ENCODE measurements at places on chromosomes 16 and 17. TPM values are rescaled to one million over a fixed set of nuclear protein-coding genes. Genes with fewer than 3 reads are reported as not detected.

DNA sequence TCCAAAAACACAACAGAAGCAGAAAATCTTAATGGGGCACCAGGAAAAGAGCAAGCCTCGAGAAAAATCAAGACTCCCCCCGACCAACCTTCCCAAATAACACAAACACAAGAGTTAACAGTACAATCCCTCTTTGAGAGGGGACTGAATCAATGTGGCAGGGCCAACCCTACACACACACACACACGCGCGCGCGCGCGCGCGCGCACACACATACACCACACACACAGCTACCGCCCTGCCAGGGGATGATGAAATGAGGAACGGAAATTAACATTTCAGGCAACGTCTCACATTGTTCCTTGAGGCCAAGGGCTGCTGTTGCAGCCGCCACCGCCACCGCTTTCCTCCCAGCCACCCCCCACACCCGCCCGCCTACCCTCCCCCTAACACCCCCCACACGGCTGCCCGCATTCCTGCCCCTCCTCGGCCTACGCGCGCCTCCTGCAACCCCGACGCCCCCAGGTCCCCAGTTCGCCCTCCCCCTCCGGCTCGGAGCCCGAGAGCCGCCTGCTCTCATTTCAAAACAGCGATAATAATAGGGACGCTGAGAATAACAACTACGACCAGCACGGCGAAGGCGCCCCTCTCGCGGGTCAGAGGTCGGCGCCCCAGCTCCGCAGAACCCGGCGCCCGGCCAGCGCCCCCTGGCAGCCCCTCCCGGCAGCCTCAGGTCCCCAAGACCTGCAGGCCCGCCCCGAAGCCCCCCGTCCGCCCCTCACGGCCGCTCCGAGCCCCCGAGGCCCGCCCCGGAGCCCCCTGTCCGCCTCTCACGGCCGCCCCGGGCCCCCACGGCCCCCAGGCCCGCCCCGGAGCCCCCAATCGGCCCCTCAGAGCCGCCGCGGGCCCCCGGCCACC lies 1.1 kb downstream of the ANKRD11 start:
- DNase-seq: peak; percentile 68

DNA sequence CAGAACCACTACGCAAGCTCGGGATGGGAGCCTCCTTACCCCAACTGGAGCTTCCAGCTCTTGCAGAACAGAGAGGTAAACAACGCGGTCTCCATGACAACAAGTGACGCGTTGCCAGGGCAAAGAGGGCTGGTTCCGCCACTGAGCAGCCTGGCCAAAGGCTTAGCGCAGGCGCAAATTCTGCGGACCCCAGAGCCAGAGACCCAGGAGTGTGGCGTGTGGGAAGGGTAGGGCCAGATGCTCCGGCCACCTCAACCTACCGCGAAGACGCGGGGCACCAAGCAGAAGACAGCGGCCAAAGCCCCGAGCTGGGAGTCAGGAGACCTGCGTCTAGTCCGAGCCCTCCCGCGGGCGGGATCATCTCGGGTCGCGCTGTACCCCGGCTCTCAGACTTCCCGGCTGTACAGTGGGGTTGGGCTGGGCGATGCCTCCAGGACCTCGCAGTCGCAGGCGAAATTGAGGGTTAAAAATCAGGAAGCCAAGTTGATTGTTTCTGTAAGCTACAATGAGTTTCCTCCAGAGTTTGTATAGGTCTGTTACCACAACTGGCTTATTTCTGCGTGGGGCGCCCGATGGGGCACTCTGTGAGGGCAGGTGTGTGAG lies at the start of gene TEKT1:
TSS of gene TEKT1 (minus strand) at position 69 of the 603 bp plus-strand sequence. CDS start 1,353 bp downstream, outside the sequence.
- DNase-seq: peak; percentile 8

DNA sequence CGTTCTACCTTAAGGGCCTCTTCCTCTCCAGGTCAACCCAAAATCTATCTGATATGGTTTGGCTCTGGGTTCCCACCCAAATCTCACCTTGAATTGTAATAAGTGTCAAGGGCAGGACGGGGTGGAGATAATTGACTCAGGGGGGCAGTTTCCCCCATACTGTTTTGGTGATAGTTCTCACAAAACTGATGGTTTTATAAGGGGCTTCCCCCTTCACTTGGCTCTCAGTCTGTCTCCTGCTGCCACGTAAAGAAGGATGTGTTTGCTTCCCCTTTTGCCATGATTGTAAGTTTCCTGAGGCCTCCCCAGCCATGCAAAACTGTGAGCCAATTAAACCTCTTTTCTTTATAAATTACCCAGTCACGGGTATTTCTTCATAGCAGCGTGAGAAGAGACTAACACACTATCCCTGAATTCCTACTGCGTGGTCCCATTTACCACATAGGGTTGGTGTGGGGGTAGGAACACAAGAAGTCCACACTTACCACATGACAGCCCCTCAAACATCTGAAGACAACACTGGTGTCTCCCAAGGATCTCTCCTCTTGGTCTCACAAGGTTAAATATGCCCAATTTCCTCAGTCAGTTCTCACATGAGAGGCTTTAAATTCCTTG lies 8.2 kb downstream of the COTL1 start:
- DNase-seq: no peak

DNA sequence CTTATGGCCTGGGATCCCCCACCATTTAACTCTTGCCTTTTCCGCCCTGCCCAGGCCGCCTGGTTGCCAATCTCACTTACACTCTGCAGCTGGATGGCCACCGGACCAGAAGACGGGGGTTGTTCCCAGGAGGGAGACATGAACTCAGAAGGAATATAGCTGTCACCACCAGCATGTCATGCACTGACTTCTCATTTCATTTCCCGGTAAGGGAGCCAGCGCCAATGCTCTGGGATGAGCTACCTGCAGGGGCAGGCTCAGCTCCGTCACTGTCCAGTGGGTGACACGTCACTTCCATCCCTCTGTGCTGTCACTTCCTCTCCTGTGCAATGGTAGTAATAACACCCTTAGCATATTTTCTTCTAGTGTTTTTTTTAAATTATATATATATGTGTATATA lies 26.7 kb downstream of the ITGAL start:
- peak; percentile 55 for DNase-seq

DNA sequence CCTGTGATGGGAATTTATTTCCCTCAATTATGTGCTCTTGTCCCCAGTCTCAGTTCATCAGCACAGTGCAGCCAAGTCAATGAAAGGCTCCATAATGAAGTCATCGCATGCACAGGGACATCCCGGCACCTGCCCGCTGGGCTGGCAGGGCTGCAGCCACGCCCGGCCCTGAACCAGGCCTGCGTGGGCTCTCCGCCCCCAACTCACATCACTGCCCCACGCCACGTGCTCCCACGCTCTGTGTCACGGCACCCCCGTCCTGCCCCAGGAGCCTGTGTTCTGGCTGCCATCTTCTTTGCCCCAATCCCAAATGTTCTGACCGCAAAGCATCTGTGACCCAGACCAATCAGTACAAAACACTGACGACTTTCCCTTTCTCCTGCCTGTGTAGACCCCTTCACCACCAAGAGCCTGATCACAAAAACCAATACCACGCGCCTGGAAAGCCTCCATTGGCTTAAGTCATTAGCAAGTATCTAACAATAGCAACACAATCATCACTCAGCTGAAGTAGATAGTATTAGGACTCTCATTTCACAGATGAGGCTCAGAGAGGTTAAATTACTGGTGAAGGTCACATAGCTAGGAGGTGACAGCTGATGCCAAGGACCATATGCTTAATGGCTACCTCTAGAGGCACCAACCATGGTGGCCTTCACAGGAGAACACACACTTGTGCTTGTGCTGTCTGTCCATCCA lies 202.5 kb downstream of the ZFHX3 start:
- DNase-seq: no peak

- peak; percentile 29 for DNase-seq
Measured at GRCh38 chr17:45677770-45678169, 106.3 kb upstream of the CRHR1 start.

DNA sequence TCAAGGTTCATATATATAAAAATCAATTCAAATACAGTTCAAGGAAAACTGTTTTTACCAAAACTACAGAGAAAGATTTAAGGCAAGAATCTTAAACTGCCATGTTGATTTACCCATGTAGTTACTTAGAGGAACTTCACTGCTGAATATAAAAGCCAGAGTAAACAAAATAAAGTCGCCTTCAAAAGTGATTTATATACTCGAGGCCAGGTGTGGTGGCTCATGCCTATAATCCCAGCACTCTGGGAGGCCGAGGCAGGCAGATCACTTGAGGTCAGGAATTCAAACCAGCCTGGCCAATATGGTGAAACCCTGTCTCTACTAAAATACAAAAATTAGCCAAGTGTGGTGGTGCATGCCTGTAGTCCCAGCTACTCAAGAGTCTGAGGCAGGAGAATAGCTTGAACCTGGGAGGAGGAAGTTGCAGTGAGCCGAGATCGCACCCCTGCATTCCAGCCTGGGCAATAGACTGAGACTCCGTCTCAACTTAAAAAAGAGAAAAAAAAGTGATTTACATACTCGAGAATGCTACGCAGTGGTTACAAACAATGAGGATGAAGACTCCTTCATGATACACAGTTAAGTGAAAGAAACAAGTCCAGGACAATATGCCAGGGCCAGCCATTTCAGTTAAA lies 54.1 kb upstream of the CNEP1R1 start:
- DNase-seq: no peak

DNA sequence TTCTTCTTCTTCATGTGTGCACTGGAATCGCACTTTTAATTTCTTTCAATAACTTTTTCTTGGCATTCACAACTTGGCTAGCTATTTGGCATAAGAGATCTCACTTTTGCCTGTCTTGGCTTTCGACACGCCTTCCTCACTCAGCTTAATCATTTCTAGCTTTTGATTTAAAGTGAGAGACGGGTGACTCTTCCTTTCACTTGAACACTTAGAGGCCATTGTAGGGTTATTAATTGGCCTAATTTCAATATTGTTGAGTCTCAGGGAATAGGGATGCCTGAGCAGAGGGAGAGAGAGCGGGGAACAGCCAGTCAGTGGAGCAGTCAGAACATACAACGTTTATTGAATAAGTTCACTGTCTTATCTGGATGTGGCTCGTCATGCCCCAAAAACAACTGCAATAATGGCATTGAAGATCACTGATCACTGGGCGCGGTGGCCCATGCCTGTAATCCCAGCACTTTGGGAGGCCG lies 200.3 kb downstream of the SEC14L1 start:
- DNase-seq: no peak

DNA sequence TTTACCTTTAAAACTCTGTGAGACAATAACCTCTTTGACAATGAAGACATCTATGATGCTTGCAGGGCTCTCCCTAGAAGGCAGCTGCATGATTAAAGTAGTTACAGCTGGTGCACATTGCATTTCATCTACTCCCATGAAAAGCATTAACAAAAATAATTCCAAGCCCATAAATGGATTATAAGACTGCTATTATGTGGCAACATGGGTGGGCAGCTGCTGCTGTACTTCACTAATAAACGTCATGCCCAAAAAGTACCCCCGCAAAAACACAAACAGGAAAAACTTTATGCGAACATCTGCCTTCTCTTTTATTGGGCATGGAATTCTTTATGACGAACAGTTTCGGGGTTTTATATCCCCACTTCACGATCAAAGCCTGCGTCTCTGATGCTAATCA lies 224.9 kb downstream of the CA10 start:
- no peak for DNase-seq

- no peak for DNase-seq
Measured at GRCh38 chr17:41813152-41813680, 412 bp downstream of the FKBP10 start.

DNA sequence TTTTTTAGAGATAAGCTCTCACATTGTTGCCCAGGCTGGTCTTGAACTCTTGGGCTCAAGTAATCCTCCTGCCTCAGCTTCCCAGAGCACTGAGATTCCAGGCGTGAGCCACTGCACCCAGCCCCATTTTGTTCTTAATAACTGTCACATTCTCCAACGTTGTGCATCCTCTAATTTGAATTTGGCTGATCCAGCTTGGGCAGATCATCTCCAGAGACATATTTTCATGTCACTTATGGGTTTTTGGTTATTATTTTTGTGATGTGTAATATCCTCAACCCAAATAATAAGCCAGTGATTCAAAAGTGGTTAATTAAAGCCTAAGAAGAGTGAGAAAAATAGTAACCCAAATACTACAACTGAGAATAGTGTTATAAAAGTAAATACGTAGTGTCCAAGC lies 16.2 kb upstream of the COL1A1 start:
- DNase-seq: no peak

CDRT15L2 gene
- total RNA-seq: not detected

PRSS8 gene
- not detected for total RNA-seq

GRCh38 chr16:11010575-11011221 lies 66.3 kb downstream of the CLEC16A start:
- no peak for DNase-seq

CLEC3A gene
- not detected for total RNA-seq

DNA sequence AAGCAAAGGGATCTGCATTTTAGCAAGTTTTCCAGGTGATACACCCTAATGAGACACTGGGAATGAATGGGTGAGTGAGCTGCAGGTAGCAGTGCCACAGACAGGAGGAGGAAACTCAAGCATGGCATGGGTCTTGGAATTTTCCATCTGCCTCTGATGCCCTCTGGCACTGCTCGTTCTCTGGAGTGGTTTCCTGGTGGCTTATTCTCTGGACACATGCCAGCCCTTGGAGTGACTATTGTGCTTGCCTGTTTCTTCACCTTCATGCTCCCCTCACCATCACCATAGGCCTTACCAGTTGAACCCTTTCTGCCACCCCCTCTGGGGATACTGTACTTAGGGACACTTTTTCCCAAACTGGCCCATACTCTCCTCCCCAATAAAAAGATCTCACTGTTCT lies 1.6 kb downstream of the COASY start:
- no peak for DNase-seq

OR2C1 gene
- total RNA-seq: not detected

ZG16B gene
- total RNA-seq: not detected

DNA sequence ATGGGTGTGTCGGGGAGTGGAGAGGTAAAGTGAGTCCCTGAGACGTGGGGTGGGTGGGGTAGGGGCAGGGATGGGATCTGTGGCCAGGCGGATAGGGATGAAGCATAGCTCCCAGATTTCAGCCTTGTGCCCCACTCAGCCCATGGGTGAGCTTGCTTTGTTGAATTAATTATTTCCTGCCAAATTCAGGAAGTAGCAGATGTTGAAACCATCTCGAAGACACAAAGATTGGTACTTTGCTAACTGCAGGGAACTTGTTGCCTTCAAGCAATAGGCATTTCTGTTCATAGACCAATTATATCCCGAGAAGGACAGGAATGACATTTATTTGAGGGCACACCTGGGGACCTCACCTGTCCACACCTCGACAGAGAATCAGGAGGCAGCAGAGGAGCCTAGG lies 11.0 kb upstream of the C16orf74 start:
- DNase-seq: no peak

- DNase-seq: no peak
Measured at GRCh38 chr17:63398680-63399079, 47.4 kb downstream of the CYB561 start.

All from G401 (cell line).